Upper lobe of left lung (tissue), 6 donors: ENCODE measurements at places on chromosomes 2 and 18. TPM values are rescaled to one million over a fixed set of nuclear protein-coding genes. Genes with fewer than 3 reads are reported as not detected.

DNA sequence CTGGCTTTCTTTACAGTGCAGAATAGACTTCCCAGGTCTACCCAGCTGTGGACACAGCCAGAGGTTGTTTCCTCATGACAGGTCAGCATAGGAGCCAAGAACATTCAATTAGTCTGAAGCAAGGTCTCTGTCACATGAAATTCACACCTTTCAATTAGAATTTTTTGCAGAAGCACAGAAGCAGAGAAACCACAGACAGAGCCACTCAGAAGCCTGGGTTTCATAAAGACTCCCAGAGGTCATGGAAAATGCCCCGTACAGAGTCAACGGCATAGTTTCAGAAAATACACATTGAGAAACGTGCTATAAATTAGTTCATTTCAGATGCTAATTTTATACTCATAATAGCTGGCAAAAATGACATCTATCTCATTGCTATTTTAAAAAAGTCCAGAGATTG is 87.0 kb upstream of the TMEM200C start:
- H3K27ac ChIP-seq: no peak overlapping the region
- no peaks in the 10 kb centered on the region for H3K27me3 ChIP-seq
- no peak overlapping the region for H3K4me3 ChIP-seq
- H3K4me1 ChIP-seq: no peaks in the 10 kb centered on the region
- DNase-seq: no peak

DNA sequence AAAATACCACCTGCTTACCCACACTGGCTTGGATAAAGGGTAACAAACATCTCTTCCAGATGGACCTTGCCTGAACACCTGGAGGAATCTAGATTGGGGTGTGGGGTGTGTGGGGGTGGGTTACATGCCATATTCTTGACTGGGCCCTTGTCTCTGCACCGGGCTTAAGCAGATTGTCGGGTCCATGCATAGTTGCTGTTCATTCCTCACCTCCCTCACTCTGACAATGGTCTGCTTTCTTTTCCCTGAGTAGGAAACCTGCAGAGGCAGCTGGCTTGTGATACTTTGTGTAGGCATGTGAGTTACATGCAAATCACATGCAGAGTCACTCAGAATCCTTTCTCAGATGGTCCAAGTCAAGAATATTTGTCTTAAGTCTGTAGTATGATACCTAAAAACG is 112.8 kb upstream of the GLS start:
- no peaks in the 10 kb centered on the region for H3K27me3 ChIP-seq
- DNase-seq: no peak
- H3K4me1 ChIP-seq: no peaks in the 10 kb centered on the region
- no peak overlapping the region for H3K4me3 ChIP-seq
- H3K27ac ChIP-seq: no peak overlapping the region
- H3K36me3 ChIP-seq: no peaks in the 10 kb centered on the region

DNA sequence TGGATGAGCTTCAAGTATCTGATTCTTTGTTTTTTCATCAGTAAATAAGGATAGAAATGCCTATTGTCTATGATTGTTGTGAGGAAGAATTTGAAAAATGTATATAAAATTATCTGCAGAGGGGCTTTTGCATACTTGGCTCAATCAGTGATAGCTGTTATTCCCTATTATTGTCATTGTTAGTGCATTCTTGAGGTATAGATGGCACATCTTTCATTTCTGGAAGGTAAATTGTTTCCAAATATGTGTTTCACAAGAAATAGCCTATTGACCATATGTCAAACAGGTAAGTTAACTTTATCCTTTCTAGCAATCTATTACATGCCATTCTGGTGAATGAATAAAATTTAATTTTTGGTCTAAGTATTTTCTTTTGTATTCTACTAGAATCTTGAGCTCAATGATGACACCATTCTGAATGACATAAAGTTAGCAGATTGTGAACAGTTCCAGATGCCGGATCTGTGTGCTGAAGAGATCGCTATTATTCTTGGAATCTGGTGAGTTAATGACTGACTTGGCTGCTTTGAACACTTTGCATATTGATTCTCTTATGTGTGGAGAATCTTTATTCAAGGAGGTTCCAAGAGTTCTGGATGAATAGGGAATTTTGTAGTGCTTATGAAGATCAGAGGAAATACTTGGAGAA is 44.2 kb downstream of the TTC27 start:
- no peak overlapping the region for H3K4me3 ChIP-seq
- DNase-seq: no peak
- H3K27ac ChIP-seq: no peak overlapping the region
- H3K27me3 ChIP-seq: no peaks in the 10 kb centered on the region
- H3K4me1 ChIP-seq: no peaks in the 10 kb centered on the region

DNA sequence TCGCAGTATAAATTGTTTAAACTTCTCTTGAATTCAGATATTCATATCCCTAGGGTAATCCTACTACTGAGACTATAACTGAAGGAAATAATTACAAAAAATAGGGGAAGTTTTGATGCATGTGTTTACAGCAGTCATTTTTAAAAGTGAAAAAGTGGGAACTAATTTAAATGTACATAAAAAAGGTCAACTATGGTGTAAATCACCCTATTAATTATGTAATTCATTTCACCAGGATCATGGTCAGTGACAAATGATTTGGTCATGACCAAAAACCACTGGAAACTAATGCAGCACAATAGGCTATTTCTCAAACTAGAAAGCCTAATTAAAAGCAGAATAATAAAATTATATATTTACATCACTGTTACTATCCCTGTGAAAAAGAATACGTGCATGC is 5.0 kb upstream of the CNGA3 start:
- no peak for DNase-seq
- no peaks in the 10 kb centered on the region for H3K27me3 ChIP-seq
- H3K4me1 ChIP-seq: no peaks in the 10 kb centered on the region
- H3K27ac ChIP-seq: no peak overlapping the region
- H3K4me3 ChIP-seq: no peak overlapping the region

GRCh38 chr2:96205888-96206287 is 2.7 kb downstream of the STARD7 start:
- peak overlapping the region; percentile 77 for H3K27ac ChIP-seq
- H3K4me1 ChIP-seq: peaks cover 73% of the 10 kb centered on the region
- H3K4me3 ChIP-seq: peak overlapping the region; percentile 14
- no peaks in the 10 kb centered on the region for H3K36me3 ChIP-seq
- DNase-seq: no peak

DNA sequence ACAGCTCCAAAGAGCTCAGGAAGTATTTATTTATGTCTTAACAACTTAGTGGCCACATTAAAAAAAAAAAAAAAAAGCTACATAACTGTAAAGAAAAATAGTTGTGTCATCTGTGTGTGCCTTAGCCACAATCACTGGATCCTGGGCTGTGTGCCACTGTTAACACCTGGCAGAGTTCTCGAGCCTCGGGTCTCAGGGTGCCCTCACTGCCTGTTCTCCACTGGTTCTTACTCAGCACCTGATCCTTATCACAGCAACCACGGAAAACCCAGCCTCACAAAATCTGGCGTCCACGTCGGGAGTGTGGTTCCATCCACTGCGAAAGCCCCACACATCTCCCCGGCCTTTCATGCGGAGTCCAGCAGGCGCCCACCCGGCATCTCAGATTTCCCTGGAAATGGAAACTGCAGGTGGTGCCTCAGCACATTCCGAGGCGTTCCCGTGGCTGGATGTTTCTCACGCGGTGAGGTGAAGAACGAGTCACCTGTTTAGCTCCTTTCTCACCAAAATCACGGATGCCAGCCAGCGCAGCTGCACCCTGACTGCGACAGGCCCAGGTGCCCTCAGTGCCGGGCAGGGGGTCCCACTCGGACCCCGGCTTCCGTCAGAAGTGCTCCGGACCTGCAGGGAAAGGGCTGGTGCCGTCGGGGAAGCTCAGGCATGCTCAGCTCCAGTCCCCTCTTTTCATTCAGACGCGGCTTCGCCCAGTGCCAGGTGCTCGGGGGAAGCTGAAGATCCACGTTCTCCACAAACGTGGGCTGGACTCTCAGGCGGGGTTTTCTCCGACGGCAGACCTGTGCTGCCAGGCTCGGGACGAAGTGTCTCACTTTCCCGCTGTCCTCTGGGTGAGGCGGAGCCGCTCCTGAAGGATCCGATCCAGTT is 198.7 kb upstream of the SALL3 start:
- H3K27me3 ChIP-seq: no peaks in the 10 kb centered on the region
- H3K4me1 ChIP-seq: no peaks in the 10 kb centered on the region
- no peaks in the 10 kb centered on the region for H3K36me3 ChIP-seq
- no peak overlapping the region for H3K4me3 ChIP-seq
- no peak overlapping the region for H3K27ac ChIP-seq
- peak; percentile 69 for DNase-seq

GRCh38 chr2:24930768-24931167 is 10.7 kb upstream of the ADCY3 start:
- H3K4me1 ChIP-seq: peaks cover 13% of the 10 kb centered on the region
- no peaks in the 10 kb centered on the region for H3K36me3 ChIP-seq
- DNase-seq: no peak
- no peak overlapping the region for H3K27ac ChIP-seq
- no peaks in the 10 kb centered on the region for H3K27me3 ChIP-seq

DNA sequence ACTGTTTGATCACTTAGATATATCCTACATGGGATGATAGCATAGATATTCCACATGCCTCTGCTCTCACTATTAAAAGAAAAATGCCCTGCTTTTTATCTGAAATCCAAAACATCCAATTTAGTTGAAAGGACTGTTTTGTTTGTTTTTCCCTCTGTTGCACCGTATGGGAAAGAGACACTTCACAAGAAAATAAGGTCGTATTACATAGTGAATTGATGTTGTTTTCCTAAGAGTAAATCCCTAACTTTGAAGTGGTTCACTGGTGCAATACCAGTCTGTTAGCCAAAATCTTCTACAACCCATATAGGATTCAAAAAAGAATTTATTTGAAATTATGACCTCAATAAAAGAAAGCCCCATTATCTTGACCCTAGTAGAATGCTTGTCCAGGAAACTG is 18.1 kb downstream of the TGFA start:
- no peak overlapping the region for H3K4me3 ChIP-seq
- H3K27ac ChIP-seq: no peak overlapping the region
- H3K27me3 ChIP-seq: no peaks in the 10 kb centered on the region
- no peak for DNase-seq

DNA sequence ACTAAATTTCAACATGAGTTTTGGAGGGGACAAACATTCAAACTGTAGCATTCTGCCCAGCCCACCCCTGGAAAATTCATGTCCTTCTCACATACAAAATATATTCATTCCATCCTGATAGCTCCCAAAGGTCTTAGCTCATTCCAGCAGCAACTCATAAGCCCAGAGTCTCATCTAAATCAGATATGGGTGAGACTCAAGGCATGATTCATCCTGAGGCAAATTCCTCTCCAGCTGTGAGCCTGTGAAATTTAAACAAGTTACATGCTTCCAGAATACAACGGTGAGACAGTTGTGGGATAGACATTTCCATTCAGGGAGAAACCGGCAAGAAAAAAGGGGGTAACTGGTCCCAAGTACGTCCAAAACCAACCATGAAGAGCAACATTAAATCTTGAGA is 43.5 kb upstream of the FAHD2A start:
- no peaks in the 10 kb centered on the region for H3K27me3 ChIP-seq
- no peak for DNase-seq
- H3K36me3 ChIP-seq: no peaks in the 10 kb centered on the region
- H3K4me3 ChIP-seq: no peak overlapping the region

- DNase-seq: no peak
- no peaks in the 10 kb centered on the region for H3K27me3 ChIP-seq
- H3K27ac ChIP-seq: no peak overlapping the region
- no peak overlapping the region for H3K4me3 ChIP-seq
- H3K4me1 ChIP-seq: peaks cover 33% of the 10 kb centered on the region
- H3K36me3 ChIP-seq: no peaks in the 10 kb centered on the region
Observed at GRCh38 chr2:205803500-205803899, 121.2 kb downstream of the NRP2 start.

GRCh38 chr2:149225446-149225845 is 104.9 kb upstream of the LYPD6 start:
- H3K27ac ChIP-seq: no peak overlapping the region
- H3K27me3 ChIP-seq: no peaks in the 10 kb centered on the region
- no peak overlapping the region for H3K4me3 ChIP-seq
- no peak for DNase-seq
- H3K36me3 ChIP-seq: no peaks in the 10 kb centered on the region

Gene AQP12B
- total RNA-seq: not detected

Gene PASK
- total RNA-seq: 13.8 TPM
